Right ventricle myocardium inferior (tissue), 1 donor: ENCODE measurements at places on chromosomes 11 and 22. TPM values are rescaled to one million over a fixed set of nuclear protein-coding genes. Genes with fewer than 3 reads are reported as not detected.

GRCh38 chr11:27184458-27185312 is 144.1 kb downstream of the BBOX1 start:
- no peak for DNase-seq

- DNase-seq, result no peak
These were observed 365.3 kb downstream of the CTTN start for GRCh38 chr11:70763606-70764005.

DNA sequence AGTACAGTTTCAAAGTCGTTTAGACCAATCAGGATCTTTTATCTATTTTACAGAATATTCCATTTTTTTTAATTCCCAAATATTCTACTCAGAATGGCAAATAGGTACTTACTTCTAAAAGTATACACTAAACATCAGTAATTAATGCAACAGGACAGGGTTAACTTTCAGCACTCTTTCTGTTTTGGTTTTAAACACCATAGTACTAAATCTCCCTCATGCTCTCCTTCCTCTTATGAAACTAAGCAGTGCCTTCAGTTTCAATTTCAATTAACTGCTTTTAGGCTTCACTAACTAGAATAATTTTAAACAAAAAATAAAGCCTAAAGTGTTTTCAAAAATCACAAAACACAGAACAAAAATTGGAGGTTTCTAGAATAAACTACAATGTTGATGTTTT is 57.9 kb downstream of the NOX4 start:
- no peak for DNase-seq

- DNase-seq, result peak; percentile 34
These were observed 2.6 kb downstream of the NPTXR start for GRCh38 chr22:38841211-38841610.

- DNase-seq, result no peak
These were observed 74.9 kb upstream of the HORMAD2 start for GRCh38 chr22:30005213-30005857.

GRCh38 chr11:66459138-66459778 is 7.4 kb upstream of the PELI3 start:
- no peak for DNase-seq

Gene MOV10L1
- not detected for total RNA-seq
